ENCODE measurements at places on chromosomes 13 and 19.

DNA sequence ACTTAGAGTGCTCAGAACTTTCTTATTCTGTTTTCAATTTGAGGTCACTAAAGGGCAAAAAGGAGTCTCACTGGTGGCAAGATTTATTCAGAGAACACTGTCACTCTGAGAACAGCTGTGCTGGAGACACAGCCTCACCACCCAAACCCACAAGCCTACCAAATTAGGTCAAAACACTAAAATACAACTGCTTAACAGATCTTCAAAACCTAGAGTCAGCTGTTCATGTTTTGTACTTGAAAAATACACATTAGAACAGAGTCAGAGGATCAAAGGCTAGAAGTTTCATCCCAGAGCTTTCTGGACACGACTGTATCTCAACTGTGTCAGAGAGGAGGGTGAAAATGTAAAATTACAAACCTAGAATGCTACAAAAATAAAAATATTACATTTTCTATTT lies 89.3 kb downstream of the MIPEP start:
- peak overlapping the region; percentile 19 for H3K27ac ChIP-seq
- peaks cover 1% of the 10 kb centered on the region for H3K4me1 ChIP-seq
- H3K36me3 ChIP-seq: peaks cover 30% of the 10 kb centered on the region
- no peak overlapping the region for H3K4me3 ChIP-seq
- DNase-seq: no peak

- H3K27ac ChIP-seq: no peak overlapping the region
- H3K4me3 ChIP-seq: no peak overlapping the region
- H3K27me3 ChIP-seq: peaks cover 17% of the 10 kb centered on the region
- H3K36me3 ChIP-seq: no peaks in the 10 kb centered on the region
- H3K4me1 ChIP-seq: peaks cover 6% of the 10 kb centered on the region
- no peak for DNase-seq
Observed at GRCh38 chr19:29655648-29656335, 9.5 kb upstream of the PLEKHF1 start.

GRCh38 chr19:41801792-41802211 lies 5.4 kb downstream of the CEACAM3 start:
- H3K36me3 ChIP-seq: no peaks in the 10 kb centered on the region
- no peaks in the 10 kb centered on the region for H3K27me3 ChIP-seq
- no peak for DNase-seq
- no peaks in the 10 kb centered on the region for H3K4me1 ChIP-seq

- H3K27me3 ChIP-seq: no peaks in the 10 kb centered on the region
- no peak overlapping the region for H3K4me3 ChIP-seq
- peaks cover 14% of the 10 kb centered on the region for H3K4me1 ChIP-seq
- no peak overlapping the region for H3K27ac ChIP-seq
- DNase-seq: no peak
Observed at GRCh38 chr13:29892151-29892550, 41.7 kb upstream of the UBL3 start.

DNA sequence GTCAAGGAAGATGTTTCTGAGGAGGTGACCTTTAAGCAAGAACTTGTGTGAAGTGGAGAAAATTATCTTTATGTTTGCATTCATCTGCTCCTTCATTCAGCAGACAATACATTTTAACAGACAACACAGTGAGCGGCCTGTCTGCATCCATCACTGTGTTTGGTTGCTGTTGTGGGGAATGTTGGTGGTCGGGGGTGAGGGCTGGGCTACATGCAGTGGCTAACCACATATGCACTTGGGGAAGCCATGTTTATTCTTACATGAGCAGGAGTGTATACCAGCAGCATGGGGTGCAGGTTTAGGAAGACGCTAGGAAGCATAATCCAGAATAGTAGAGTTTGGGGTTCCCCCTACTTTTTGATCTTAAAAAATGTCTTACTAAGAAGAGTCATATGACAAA lies 66.4 kb downstream of the DHRS12 start:
- DNase-seq: no peak
- H3K36me3 ChIP-seq: peaks cover 3% of the 10 kb centered on the region
- H3K27ac ChIP-seq: no peak overlapping the region
- peaks cover 10% of the 10 kb centered on the region for H3K4me1 ChIP-seq
- no peak overlapping the region for H3K4me3 ChIP-seq

DNA sequence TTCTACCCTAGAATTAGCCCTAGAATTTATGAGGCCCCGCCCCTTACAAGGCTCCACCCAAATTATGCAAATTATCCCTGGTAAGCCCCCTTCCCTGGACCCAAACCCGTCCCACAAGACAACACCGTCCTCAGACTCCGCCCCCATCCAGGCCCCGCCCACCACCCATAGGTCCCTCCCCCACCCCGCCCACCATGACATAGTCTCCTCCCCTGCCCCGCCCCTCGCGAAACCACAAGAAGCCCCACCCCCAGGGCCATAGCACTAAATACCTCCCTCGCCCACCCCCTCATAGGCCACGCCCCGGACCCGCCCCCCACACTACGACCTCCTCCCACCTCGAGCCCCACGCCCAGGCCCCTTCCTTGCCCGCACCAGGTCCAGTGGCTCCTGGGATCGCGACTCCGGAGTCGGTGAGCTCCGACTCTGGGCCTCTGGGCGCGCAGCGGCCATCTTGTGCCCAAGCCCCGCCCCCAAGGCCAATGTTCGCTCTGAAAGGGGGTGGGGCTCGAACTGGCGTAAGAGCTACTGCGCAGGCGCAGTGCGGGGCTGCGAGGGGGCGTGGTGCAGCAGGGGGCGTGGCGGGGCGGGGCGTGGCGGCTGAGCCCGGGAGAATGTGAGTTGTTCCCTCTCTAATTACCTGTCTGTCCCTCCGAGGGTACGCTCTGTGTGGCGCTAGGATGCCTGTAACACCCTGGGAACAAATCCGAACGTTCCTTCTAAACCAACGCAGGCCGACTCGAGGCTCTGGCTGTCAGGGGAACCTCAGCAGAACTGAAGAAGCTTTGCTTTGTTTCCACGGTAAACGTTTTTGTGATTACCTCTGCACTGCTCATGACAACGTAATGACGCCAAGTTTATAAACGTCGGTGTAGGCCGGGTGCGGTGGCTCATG lies at the start of gene ZNF784:
Gene ZNF784, minus strand, starts transcription at position 458 of the 895 bp plus-strand sequence. Its CDS starts 5 bp downstream, at position 453.
- no peaks in the 10 kb centered on the region for H3K27me3 ChIP-seq
- H3K4me3 ChIP-seq: peak within 1 kb of the TSS; percentile 88
- peaks cover 9% of the 10 kb centered on the region for H3K36me3 ChIP-seq

DNA sequence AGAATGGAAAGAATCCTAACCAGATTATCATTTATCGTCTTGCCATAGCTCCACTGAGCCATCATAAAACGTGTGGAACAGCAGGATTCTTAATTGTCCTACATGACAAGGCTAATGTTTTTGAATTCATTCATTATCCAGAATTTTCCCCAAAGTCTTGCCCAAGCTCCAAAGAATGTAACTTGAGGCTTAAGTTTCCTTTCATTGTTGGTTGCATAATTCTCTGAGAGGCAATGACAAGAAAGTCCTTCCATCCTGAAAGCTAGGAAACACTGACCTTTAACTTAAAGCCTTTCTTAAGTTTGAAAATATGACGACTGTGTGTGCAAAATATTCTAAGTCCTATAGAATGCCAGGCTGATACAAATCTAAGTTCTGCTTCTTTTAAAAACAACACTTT lies 546.1 kb downstream of the SUCLA2 start:
- DNase-seq: no peak
- H3K4me1 ChIP-seq: no peaks in the 10 kb centered on the region
- no peak overlapping the region for H3K4me3 ChIP-seq

- DNase-seq: no peak
- peaks cover 26% of the 10 kb centered on the region for H3K36me3 ChIP-seq
- no peak overlapping the region for H3K27ac ChIP-seq
- H3K27me3 ChIP-seq: no peaks in the 10 kb centered on the region
Observed at GRCh38 chr13:51937320-51938290, 73.6 kb downstream of the ATP7B start.

- H3K27ac ChIP-seq: no peak overlapping the region
- no peak for DNase-seq
- H3K4me1 ChIP-seq: peaks cover 2% of the 10 kb centered on the region
Observed at GRCh38 chr19:35086455-35086854, 29.2 kb upstream of the FXYD3 start.

DNA sequence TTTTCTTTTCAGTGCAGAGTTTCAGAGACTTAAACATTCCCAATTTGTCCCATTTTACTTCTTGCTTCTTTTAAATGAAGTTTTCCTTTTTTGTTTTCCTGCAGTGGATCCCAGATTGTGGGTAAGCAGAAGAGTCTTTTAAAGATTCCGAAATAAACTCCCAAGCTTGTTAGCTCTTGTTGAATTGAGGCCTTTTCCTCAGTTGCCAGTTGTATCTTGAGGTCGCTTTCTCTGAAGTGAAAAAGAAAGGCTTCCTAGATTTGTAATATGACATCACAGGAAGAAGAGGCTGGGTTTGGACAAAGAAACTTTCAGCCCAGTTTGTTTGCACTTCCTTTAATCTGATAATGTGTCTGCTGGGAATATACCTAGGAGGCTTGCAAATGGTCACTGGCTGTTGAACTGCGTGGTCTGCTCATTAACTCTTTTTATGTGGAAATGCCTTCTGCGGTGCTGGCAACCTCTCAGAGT lies at the start of gene LPAR6:
Gene LPAR6, minus strand, starts transcription at position 233 of the 471 bp plus-strand sequence. CDS start 690 bp downstream, outside the sequence.
- H3K4me1 ChIP-seq: peaks cover 35% of the 10 kb centered on the region
- peaks cover 23% of the 10 kb centered on the region for H3K36me3 ChIP-seq
- no peak for DNase-seq
- H3K27ac ChIP-seq: peak within 1 kb of the TSS; percentile 98
- no peaks in the 10 kb centered on the region for H3K27me3 ChIP-seq
- peak within 1 kb of the TSS; percentile 89 for H3K4me3 ChIP-seq

All from mesothelial cell of epicardium (in vitro differentiated cells).